ENCODE measurements at places on chromosomes 6 and 20. TPM values are rescaled to one million over a fixed set of nuclear protein-coding genes. Genes with fewer than 3 reads are reported as not detected.

The TRERF1 gene
- total RNA-seq = 20.3 TPM

The LY6G6C gene
- total RNA-seq = 1.4 TPM

The DEFB124 gene
- not detected for total RNA-seq

The ERVFRD-1 gene
- 0.23 TPM for total RNA-seq

The THBS2 gene
- 20.4 TPM for total RNA-seq

The BNIP5 gene
- total RNA-seq = not detected

The RPS18 gene
- total RNA-seq = 2,750 TPM

The RXRB gene
- total RNA-seq = 70.3 TPM

The OPRM1 gene
- total RNA-seq = not detected

The PPP1R14C gene
- total RNA-seq = 0.38 TPM

The SOBP gene
- total RNA-seq = 7.6 TPM
